ENCODE measurements at places on chromosomes 5 and 9.

DNA sequence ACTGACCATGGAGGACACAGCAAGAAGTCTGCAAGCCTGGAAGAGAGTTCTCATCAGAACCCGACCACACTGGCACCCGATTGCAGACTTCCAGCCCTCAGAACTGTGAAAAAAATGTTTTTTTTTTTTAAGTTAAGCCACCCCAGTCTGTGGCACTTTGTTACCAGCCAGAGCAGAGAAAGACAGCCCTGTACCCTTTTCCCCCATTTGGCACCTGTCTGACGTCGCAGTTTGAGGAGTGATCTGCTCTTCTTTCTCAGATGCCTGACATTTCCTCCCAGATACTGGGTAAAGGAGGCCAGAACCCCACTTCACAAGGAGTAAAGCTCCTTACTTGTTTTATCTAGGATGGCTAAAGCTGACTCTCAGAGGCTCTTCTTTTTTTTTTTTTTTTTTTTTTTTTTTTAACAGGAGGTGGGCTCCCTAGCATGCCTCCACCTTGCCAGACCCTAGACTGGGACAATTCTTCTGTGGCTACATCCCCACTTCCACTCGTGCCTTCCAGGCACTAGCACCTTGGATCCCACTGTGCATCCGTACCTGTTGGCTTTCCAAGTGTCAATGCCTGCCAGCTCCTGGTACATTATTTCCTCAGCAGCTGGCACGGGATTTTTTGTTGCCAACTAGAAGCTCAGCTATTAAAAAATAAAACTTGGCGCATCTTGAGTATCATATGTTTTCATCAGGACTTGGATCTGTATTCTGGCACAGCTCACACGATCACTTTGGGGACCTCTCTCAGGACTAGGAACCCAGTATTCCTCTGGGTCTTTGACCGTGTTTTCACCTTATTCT, 14.4 kb downstream of the CAMK4 start:
- no peak for DNase-seq

- DNase-seq: no peak
Measured at GRCh38 chr5:57862942-57863341, 380.3 kb upstream of the ACTBL2 start.

- DNase-seq: no peak
Measured at GRCh38 chr5:124952079-124952478, 205.6 kb upstream of the ZNF608 start.

- no peak for DNase-seq
Measured at GRCh38 chr9:89405826-89406225, 87.5 kb downstream of the SECISBP2 start.

DNA sequence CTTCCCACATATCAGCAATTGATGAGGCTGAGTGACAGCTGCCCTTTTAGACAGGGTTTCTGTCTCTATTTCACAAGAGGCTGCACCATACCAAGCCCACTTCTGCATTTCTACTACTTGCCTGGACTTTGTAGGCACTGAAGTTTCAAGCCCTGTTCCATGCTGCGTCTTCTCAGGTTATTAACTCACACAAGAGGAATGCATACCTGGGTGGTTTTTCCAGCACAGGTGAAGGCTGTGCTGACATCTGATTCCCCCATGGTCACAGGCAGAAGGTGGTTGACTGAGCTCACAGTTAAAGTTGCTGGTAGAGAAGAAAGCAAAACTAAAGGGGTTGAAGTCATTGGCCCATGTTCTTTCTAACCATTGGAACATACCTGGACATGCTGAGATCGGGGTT, 86.6 kb downstream of the MAMDC2 start:
- no peak for DNase-seq

DNA sequence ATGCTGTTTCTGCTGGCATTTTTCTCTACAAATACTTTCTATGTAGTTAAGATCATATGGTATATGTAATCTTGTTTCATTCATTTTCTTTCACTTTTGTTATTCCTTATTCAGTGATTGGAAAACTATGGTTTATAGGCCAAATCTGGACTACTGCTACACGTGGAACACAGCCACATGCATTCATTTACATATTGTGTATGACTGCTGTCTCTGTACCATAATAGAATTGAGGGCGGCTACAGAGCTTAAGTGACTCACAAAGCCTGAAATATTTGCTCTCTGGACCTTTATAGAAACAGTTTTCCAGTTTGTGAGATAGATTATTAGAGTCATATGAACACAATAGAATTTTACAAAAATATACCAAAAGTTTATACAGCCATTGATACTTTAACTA, 133.6 kb upstream of the CDKN2B start:
- no peak for DNase-seq

DNA sequence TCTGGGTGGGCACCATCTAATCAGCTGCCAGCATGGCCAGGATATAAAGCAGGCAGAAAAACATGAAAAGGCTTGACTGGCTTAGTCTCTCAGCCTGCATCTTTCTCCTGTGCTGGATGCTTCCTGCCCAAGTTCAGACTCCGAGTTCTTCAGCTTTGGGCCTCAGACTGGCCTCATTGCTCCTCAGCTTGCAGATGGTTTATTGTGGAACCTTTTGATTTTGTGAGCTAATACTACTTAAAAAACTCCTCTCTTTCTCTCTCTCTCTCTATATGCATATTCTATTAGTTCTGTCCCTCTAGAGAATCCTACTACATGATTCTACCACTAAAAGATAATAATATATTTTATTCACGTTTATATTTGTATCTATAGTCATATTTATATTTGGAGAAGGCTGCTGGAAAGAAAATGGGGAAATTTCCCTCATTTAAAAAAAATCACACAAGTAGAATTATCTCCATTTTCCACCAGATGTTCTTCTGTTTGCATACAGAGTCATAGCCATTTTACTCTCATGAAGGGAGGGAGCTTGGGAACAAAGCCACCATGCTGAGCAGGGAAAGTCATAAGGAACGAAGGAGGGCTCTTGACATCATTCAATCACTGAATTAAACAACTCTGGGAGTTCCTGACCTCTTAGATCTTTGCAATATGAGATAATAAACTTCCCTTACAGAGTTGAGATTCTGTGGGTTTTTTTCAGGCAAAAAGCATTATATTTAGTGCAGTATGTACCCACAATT, 1137.4 kb upstream of the CDH18 start:
- DNase-seq: no peak

- no peak for DNase-seq
Measured at GRCh38 chr5:76625087-76625815, 2.0 kb upstream of the F2RL2 start.

DNA sequence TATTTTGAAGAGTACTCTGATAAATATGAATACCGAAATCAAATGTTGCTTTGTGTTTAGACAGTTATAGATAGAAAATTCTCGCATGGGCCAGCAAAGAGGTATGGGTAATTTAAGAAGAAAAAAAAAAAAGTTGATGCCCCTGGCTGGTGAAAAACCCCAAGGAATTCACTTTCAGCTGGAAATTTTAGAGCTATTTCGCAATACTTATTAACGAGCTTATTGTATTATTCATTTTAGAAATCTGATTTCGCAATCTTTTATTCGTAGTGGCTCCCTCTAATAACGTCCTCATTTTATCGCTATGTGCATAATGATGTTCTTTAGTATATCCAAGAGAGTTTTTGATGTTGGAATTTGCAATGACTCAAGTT, 18.5 kb upstream of the FER start:
- no peak for DNase-seq

DNA sequence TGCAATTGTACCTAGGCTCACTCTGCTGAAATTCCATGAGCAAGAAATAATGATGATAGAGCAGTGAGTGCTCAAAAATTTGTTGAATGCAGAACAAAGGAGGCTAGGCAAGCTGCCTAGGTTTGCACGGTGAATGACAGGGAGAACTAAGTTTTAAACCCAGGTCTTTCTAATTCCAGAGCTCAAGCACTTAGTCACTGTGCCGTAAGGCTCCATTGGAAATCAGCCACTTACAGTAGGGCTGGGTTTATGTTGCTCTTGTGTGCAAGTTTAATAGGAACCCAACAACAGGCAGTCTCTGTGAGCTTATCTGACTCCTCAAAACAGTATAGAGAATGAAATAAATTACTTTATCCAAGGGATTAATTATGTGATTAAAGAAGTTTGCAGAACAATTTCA, 147.0 kb downstream of the CSNK1G3 start:
- DNase-seq: no peak

- no peak for DNase-seq
Measured at GRCh38 chr9:114653556-114654159, 3.9 kb downstream of the TEX53 start.

GRCh38 chr5:57258943-57259342, 85.1 kb downstream of the GPBP1 start:
- DNase-seq: no peak

DNA sequence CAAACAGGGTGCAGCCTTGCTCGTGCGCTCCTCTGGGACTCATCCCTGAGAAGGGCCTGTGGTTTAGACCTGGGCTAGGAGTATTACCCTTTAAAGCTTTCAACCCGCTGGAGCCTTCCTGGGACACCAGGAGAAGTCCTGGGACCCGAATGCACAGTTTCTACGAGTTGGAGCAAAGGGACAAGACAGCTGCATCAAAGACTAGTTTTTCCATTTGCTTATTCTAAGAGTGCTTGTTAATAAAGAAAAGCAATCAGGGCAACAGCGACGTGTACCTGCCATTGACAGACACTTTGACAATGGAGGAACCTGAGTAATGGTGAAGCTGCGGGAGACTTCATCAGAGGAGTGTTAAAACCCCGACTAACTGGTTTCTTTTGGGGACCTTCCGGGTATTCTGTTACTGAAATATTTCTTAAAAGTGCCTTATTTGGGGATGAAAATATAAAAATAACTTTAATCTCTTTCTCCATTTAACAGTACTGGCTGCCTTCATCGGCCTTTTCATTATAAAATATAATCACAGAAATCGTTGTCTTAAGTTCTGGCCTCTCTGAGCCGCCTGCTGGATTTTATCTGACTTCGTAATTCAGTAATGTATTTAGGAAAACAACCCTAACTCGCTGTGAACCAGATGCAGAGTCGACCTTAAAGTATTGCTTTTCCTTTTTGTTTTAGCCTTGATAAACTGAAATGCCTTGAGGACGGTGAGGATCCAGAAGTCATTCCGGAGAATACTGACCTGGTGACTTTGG, 732 bp downstream of the SNAPC3 start:
- DNase-seq: no peak

DNA sequence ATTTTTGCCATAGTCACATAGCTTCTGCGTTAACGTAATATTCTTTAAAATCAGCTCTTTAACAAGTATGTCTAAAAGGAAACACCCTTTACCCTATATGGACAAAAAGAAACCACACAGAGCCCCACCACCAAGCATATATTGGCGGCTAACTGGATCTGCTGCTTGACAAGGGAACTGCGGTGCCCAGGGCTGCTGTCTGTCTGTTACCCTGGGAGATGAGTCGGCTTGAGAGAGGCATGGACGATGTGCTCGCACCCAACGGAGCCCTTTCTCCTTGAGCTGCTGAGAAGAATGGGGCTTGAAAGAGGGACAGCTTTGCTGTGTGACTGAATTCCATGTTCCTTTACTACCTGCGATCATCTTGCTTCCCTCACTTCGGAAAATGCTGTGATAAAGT, 158.6 kb upstream of the SHB start:
- DNase-seq: no peak

DNA sequence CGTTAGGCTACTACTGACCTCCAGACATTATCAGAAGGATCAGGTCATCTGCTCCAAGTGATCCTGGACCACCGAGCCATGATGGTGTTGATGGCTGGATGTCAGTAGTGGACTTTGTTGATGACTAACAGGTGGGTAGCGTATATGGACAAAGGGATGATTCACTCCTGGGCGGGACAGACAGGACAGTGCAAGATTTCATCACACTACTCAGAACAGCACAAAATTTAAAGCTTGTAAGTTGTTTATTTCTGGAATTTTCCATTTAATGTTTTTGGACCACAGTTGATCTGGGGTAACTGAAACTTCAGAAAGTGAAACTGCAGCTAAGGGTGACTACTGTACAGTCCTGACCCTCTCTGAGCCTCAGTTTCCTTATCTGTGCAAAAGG, 12.7 kb downstream of the PDGFRB start:
- DNase-seq: peak; percentile 35

- no peak for DNase-seq
Measured at GRCh38 chr5:75234251-75234650, 2.4 kb downstream of the ANKRD31 start.

- no peak for DNase-seq
Measured at GRCh38 chr5:124806373-124807077, 60.1 kb upstream of the ZNF608 start.

- DNase-seq: no peak
Measured at GRCh38 chr5:140111859-140112551, 1.9 kb upstream of the PURA start.

DNA sequence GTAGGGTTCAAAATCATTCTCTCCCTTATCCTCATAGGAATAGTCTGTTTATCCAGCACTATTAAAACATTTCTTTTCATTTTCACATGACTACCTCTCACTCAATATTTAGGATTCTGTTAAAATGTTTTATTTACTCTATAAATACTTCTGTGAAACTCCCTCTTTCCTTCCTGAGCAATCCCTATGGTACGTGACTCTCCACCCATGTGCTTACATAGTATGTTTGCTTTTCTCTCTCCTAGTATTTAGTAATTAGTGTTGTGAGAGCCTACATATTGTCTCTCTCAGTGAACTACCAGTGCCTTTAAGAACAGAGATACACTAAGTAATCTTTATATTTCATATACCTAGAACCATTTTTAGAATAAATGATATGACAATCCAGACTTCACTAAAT, 46.0 kb downstream of the PTPRD start:
- no peak for DNase-seq

- DNase-seq: no peak
Measured at GRCh38 chr5:98314292-98314691, 459.2 kb upstream of the RGMB start.

DNA sequence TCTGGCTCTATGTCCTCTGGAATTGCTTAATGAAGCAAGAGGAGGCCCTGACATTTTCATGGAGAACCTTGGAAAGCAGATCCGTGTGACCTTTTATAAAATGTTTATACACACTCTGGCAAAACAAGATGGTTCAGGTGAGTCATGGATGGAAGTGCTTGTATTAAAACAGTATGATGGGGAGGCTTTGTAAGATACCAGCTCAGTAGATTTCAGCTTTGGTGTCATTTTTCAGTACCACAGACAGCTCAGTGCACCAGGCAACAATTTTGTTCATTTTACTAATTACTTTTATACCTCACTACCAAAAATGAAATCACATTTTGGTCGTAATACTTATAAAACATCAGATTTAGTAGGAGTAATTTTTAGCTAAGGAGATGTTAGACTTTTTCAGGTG, 5.2 kb downstream of the KCNN2 start:
- no peak for DNase-seq

DNA sequence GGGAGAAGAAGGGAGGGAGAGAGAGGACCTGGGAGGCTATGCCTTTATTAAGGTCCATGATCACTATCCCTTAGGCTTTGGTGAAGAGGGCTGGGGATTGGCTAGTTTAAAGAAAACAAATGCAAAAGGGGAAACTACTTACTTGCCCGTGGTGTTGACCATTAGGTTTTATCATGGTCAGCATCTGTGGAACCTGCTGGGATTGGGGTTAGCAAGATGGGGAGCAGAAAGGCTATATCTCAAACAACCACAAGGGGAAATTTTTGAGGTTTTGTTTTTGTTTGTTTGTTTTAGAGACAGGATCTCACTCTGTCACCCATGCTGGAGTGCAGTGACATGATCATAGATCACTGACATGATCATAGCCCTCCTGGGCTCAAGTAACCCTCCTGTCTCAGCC, 9.0 kb upstream of the RAD23B start:
- DNase-seq: no peak

GRCh38 chr9:113882636-113883164, 6.6 kb downstream of the ZNF618 start:
- DNase-seq: no peak

All from GOT3 (cell line).